Posterior vena cava (tissue), 2 donors: ENCODE measurements at places on chromosomes 12 and 14. TPM values are rescaled to one million over a fixed set of nuclear protein-coding genes. Genes with fewer than 3 reads are reported as not detected.

GRCh38 chr14:60323199-60323896 lies 74.3 kb downstream of the PPM1A start:
- no peak for DNase-seq

- DNase-seq: no peak
Measured at GRCh38 chr12:8849876-8850275, 27.5 kb downstream of the A2ML1 start.

DNA sequence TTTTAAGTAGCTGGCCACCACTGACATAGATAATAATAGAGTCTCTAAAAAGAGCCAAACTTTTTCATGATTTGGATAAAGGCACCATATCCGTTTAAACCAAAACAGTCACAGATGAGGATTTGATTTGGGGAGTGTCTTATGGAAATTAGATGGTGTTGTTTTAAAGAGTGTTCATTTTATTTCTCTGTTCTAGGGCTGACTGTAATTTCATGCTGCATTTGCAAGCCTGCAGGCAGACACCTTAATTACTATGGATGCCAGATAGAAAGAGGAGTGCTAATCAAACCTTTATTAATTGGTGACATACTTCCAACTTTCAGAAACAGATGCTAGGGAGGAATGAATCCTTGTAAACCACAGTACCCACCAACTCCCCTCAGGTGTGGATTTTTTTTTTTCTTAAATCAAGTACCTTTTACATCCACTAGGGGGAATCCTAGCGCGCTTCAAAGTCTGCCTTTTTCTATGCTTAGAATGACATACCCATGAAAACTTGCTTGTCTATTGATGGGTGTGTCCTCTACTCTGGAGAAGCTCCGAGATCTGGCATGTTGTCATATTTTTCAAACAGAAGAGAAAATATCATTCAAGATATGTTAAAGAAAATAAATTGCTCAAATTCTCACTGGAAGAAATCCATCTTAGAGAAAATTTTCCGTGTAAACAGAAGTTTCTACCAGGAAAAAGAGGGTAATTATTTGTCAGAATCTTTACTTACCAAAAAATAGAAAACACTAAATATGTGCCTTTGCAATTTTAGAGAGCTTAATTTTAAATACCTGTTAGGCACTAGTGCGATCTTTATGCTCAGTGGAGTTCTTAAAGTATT lies 14.2 kb upstream of the PLXNC1 start:
- DNase-seq: no peak

- DNase-seq: no peak
Measured at GRCh38 chr14:80536456-80536855, 325.2 kb upstream of the DIO2 start.

DNA sequence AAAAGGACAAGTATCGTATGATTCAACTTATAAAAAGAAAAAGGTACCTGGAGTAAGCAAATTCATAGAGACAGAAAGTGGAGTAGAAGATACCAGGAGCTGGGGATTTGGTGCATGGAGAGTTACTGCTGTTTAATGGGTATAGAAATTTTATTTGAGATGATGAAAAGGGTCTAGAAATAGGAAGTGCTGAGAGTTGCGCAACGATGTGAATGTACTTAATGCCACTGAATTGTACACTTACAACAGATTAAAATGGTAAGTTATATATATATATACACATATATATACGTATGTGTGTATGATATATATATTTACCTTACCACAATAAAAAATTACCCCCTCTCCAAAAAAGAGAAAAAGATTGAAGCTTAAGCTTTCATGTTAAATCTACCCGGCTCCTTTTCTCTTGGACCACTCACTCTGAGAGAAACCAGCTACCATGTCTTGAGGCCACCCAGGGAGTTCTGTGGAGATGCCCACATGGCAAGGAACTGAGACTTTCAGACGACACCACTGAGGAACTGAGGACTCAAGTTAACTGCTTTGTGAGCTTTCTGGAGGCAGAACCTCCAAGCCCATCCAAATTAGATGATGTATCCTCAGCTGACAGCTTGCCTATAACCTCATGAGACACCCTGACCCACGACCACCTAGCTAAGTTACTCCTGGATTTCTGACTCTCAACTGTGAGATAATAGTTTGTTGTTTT lies 130.0 kb upstream of the BTG1 start:
- no peak for DNase-seq

DNA sequence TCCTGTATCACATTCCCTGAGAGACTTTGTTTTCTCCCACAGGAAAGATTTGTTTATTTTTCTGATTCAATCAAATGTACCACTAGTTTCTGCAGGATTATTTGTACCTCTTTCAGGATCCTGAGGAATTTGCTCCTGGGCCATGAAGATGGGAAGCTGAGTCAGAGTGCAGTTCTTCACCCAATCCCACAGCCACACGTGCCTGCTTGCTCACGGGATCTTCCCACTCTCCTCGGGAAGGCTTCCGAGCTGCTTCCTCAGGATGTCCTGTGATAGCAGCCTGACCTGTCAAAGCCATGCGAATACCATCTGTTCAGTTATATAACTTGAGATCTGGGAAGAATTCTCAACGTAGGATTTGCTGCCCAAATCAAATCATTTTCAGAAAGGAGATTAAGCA lies 41.8 kb upstream of the HIF1A start:
- no peak for DNase-seq

DNA sequence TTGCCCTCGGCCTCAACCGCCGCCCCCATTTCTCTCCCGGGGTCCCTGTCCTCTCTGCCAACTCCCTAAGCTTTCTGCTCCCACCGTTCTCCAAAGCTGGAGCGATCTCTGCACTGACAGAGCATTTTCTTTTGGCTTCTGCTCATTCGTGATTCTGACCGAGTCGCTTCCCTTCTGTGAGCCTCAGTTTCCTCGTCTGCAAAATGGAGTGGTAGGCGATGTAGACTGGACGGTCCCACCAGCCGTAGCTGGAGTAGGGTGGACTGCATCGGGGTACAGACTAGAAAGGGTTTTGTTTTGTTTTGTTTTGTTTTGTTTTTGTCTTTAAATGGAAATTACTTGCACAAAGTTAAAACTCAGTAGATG lies 2.4 kb downstream of the VSX2 start:
- no peak for DNase-seq

- DNase-seq: no peak
Measured at GRCh38 chr14:100374270-100374669, 51.1 kb downstream of the SLC25A47 start.

DNA sequence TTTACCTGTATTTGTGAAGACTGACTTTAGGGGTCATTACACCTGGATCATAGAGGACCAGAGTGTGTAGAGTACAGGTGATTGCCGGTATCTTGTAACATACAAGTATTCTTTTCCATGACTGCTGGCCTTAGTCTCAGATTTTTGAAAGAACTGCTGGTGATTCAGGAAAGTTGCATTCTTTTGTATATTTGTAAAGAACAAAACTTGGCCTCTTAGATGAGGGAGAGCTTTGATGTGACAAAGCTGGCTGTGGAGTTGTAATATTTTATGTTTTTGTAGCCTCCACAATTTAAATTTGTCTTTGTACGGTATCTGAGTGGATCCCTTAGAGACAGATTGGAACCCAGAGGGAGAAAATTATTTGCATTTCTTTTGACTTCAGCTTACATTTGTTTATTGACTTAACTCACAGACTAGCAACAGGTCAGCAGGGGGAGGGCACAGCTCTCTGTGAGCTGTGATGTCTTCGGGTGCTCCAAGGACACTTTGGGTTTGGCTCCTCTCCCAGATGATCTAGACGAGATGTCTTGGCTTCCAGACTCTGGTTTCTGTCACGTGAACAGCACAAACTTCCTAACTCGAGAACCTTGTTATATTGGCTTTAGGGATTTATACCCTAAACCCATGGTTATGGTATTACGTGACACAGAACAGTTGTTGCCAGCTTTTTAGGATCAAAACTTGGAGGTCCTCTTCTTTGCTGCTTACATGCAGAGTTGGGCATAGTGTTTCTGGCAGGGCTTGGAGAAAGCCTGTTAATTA lies 65.9 kb downstream of the DAAM1 start:
- peak; percentile 80 for DNase-seq

- DNase-seq: no peak
Measured at GRCh38 chr14:60396718-60397343, 89.0 kb downstream of the C14orf39 start.

- DNase-seq: no peak
Measured at GRCh38 chr14:95695913-95696312, 9.7 kb downstream of the TCL1B start.

GRCh38 chr12:70245458-70245857 lies 2.2 kb downstream of the CNOT2 start:
- no peak for DNase-seq

- no peak for DNase-seq
Measured at GRCh38 chr14:61145034-61145902, 135.9 kb downstream of the TMEM30B start.

- no peak for DNase-seq
Measured at GRCh38 chr14:59961518-59962062, 41.6 kb downstream of the LRRC9 start.

- no peak for DNase-seq
Measured at GRCh38 chr12:13537623-13538022, 341.1 kb downstream of the EMP1 start.

- DNase-seq: no peak
Measured at GRCh38 chr14:58465421-58465820, 37.9 kb downstream of the KIAA0586 start.

DNA sequence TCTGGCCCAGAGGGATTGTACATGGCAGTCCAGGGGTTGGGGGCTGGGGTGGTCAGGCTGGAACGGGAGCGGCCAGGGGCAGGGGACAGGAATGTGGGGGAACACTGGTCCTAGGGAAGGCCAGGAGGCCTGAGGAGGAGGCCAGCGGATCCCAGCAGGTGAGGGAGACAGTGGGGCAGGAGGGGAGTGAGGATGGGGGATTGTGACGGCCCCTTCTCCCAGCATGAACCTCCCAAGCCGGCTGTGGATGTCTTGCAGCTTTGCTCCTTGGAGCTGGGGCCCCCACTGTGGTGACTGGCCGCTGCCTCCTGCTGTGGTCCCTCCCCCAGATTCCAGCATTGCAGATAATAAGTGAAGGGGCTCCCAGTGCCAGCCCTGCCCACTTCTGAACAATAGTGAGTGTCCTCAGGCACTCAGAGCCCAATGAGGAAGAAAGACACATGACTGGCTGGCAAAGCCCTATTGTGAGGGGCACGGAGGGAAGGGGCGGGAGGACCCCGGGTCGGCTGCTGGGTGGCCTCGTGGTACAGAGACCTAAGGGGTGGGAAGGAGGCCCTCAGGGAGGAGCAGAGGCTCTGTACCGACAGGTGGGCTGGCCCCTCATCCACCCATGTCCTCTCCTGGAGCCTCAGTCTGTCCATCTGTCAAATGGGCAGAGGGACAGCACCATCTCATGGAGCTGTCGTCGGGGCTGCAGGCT lies 215.0 kb downstream of the KIF26A start:
- peak; percentile 70 for DNase-seq

GRCh38 chr14:99537399-99537798 lies 56.2 kb downstream of the CCNK start:
- no peak for DNase-seq

DNA sequence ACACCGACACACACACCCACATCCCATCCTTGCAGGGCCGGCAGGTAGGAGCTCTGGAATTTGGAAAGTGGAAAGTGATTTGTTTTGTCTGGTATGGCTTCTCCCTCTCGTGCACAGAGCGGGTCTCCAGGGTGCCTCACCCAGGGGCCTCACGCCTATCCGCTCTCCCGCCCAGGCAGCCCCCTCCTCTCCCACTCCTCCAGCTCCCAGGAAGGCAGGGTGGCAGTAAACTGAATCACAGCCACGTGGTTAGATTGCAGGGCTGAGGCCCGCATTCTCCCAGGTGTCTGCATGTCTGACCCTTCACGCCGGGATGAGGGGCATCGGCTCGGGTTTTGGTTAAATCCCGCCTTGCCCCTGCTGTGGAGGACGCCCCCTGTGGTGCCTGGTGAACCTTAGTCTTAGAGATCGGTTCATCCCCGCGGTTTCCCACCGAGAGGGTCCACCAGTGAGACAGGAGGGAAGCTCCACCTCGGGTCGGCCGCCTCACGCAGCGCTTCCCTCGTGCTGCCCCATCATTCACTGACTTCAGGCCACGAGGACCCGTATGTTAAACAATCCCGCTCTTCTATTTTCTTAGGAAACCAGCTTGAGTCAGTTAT lies 64.4 kb downstream of the ADGRD1 start:
- no peak for DNase-seq

GRCh38 chr12:26238341-26239121 lies 43.2 kb downstream of the SSPN start:
- DNase-seq: no peak

- DNase-seq: no peak
Measured at GRCh38 chr12:131511391-131511802, 199.5 kb upstream of the SFSWAP start.

- no peak for DNase-seq
Measured at GRCh38 chr12:54350743-54351142, 13.5 kb downstream of the GPR84 start.

- no peak for DNase-seq
Measured at GRCh38 chr14:56378475-56378877, 201.1 kb upstream of the TMEM260 start.

DNA sequence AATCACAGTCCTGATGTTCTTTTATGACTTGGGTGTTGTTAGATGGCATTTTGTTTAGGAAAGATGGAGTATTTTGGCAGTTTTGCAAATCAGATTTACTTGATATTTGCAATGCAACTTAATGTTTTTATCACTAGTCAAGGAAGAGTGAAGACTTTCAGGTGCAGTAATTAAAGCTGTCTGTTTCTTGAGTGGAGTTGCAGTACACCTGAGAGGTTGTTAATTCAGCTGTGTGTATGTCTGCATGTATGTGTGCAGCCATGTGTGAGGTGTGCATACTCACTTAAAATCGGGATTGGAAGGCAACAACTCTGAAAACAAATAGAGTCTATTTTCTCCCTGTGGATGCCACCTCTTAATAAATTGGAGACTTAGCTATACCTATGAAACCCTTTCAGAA lies 94.5 kb downstream of the RMST start:
- no peak for DNase-seq

DNA sequence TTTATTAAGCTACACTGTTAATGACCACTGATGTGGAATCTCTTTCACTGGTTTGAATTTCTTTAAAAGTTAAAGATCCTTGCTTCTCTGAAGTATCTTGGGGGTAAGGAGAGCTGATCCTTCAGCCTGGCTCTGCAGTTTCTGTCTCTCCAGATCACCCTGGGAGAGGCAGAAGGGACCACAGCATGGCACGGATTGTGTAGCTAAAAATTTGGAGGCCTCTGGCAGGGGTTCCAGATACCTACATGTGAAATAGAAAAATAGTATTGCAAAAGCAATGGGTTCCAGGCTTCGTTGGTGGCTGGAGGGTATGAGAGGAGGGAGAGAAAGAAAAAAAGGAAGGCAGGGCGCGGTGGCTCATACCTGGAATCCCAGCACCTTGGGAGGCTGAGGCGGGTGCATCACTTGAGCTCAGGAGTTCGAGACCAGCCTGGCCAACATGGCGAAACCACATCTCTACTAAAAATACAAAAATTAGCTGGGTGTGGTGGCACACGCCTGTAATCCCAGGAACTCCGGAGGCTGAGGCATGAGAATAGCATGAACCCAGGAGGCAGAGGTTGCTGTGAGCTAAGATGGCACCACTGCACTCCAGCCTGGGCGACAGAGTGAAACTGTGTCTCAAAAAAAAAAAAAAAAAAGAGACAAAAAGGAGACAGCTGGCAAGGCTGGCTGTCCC lies 3.4 kb downstream of the CHST11 start:
- DNase-seq: no peak

The CD27 gene
- 0.42 TPM for total RNA-seq

The PTPRO gene
- total RNA-seq: 5.6 TPM

The TAS2R31 gene
- total RNA-seq: 4.7 TPM

The MAP1LC3B2 gene
- 1.8 TPM for total RNA-seq

The TMTC1 gene
- 63.8 TPM for total RNA-seq

The FUT8 gene
- 26.0 TPM for total RNA-seq

The LIN7A gene
- 2.4 TPM for total RNA-seq

The PNP gene
- total RNA-seq: 34.1 TPM

The PPM1A gene
- 64.2 TPM for total RNA-seq

The LRTM2 gene
- not detected for total RNA-seq

The MSRB3 gene
- 299 TPM for total RNA-seq

The HOXC12 gene
- total RNA-seq: 1.1 TPM

The TNFRSF1A gene
- total RNA-seq: 194 TPM
